Dermis microvascular lymphatic vessel endothelial cell (primary cell): ENCODE measurements at places on chromosomes 13 and 19. TPM values are rescaled to one million over a fixed set of nuclear protein-coding genes. Genes with fewer than 3 reads are reported as not detected.

GRCh38 chr13:90154311-90154960 is 1193.1 kb upstream of the MIR17HG start:
- DNase-seq: no peak

DNA sequence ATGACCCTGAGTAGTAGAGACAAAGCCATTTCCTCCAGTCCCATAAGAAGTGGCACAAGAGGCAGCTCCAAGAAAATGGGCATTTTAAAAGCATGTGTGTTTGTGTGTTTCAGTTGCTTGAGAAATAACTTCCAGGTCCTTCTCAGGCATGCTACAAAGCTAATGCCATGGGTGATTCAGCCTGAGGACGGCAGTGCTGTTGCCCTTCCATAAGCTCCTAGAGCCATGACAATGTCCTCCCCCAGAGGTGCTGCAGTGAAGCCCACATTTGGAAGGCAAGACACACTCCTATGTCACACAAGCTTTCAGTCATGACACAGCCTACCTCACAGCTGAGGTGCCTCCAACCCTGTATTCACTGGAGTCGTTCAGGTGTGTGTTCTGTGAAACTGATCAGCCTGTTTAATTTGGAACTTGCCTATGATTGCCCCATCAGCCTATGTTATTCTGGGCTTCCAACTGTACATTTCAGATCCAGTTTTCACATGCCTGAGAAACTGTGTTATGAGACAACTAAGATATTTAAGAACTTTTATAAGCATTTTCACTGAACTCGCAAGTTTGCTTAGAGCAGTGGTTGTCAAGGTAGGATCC is 213.6 kb downstream of the FOXO1 start:
- DNase-seq: no peak

GRCh38 chr13:31374682-31375081 is 174.9 kb downstream of the B3GLCT start:
- DNase-seq: no peak

DNA sequence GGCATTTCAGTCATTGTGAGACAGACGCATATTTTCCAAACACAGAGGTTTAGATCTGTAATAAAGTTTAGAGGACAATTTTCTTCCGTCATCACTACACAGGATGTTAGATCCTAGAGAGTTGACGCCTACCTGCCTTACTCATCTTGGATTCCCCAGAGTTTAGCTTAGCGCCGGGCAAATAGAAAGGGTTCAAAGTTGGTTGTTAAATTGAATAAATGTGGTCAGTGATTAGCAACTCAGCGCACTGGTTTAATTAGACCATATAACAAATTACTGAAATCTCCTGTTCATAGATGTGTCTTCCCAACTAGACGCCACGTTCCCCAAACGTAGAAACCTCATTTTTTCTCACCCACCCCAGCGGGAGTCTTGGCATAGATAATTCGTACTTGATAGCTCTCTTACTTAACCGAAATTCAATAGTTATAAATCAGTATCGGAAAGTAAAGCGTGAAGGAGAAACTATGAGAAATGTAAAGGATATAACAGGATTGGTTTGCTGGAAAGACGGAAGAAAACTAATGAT is 726 bp upstream of the UFM1 start:
- DNase-seq: peak; percentile 48

DNA sequence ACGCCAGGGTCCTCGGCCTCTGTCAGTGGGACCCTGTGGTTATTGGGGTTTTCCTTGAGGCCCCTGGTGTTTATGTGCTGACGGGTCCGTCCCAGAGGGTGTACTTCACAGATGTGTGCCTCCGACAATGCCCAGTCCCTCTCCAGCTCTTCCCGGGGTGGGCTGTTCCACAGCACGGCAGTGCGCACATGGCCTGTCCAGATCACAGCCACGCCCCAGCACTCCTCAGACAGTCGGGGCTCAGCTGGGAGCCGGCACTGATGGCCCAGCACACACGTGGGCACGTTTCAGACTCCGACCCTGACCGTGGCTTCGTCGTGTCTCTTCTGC is 16.9 kb upstream of the F7 start:
- DNase-seq: no peak

GRCh38 chr19:10952809-10953208 is 8.0 kb upstream of the SMARCA4 start:
- DNase-seq: no peak

DNA sequence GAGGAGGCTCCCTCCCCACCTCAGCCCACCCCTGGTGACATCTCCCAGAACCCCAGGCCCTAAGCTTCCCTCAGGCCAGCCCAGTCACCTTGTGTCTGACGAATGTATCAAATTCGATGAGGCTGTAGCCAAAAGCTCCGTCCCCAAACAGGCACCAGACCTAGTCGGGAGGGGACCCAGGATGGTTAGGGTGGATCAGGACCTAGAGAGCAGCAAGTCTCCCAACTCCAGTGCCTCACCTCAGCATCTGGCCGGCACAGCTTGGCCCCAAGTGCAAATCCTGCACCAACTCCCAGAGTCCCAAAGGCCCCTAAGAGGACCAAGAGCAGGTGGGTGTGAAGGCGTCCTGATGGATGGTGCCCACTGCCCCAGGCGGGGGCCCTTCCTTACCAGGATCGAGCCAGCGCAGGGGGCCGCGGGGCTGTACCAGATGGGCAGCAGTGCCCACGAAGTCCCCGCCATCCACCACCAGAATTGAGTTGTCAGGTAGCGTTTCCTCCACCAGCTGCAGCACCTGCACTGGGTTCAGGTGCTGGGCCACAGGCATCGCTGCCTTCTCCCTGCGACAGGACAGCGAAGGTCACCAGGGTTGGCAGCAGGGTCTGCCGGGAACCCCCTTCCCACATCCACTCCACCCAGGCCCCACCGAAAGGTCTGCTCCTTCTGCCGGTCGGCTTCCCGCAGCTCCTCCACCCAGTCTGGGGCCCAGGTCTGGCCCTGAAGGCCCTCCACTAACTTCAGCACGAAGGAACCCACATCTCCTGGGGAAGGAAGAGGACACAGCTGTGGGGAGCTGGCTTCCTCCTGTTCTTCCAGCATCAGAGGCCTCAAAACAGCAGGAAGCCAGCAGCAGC is 8.8 kb downstream of the SYDE1 start:
- no peak for DNase-seq

DNA sequence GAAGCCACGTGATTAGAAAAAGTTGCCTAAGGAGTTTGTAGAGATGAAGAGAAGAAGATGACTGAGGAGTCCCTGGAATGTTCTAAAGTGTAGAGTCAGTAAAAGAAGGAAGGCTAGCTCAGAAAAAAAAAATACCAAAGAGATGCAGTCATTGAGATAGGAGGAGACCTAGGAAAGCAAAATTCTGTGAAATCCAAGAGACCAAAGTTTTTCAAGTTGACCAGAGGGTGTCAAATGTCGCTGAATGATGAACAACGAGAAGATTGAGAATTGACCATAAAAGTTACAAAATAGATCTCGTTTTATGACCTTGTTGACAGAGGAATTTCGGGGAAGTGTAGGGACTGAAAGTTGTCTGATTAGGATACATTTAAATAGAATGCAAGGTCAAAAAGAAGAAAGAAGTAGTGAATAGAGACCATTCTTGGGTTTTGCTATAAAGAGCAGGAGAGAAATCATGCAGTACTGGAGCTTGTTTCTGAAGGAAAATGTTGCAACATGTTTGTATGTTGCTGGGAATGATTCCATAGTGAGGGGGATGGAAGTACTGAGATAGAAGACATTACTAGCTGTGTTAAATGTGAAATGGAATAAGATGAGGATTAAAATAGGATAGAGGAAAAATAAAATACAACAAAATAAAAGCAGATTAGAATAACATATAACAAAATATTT is 30.2 kb upstream of the HTR2A start:
- no peak for DNase-seq

DNA sequence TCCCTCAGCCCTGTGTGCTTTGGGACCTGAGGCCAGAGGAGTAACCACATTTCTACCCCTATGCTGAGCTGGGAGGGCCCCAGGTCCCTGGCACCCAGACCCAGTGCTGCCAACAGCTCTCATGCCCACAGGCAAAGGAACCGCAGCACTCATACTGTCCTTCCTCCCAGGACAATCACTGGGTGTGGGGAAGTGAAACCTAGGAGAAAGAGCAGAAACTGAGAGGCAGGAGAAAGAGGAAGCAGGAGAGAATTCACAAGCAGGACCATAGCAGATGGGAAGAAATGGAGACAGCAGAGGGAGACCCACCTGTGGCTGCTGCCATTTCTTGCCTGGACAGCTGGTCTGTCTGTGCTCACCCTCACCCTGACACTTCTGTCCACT is 18.9 kb downstream of the CCDC97 start:
- no peak for DNase-seq

DNA sequence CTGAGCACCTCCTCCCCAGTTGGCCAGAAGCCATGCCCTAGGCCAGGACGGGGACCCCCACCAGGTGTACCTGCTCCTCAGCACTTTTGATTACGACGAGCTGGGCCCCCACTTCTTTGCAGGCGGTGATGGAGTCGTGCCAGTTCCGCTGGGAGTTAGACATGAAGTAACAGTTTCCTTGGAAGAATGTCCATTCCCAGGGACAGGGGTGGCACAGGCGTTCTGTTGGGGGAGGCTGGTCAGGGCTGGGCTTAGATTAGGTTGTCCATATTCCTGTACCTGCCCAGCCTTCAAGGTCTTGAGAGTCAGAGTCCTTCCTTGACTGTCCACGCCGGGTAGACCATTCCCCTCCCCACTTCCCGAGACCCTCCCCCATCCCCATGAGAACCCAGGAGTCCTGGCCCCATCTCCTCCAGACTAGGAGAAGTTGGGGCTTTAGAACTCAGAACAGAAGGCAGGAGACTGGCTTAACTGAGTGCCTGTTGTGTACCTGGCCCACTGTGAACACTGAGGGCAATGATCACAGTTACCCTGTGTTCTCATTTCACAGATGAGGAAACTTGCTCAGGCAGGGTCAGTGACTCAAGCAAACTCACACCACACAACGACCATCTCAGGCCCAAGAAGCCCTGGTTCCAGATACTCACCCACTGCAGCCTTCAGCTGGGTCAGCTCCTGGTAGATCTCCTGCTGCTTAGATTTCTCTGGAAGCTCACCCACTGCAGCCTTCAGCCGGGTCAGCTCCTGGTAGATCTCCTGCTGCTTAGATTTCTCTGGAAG is 2.3 kb downstream of the CD209 start:
- DNase-seq: no peak

DNA sequence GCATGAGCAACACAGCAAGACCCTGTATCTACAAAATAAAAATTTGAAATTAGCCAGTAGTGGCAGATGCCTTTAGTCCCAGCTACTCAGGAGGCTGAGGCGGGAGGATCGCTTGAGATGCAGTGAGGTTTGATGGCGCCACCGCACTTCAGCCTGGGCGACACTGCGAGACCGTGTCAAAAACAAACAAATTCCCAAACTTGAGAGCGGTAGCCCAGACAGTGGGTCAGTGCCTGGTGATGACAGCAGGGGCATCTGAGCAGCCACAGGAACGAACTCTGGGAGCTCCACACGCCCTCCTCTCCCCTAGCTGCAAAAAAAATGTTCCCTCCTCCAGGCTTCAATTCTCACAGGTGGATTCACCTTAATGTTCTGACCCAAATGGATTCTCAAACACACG is 14.1 kb downstream of the ZNF490 start:
- DNase-seq: no peak

DNA sequence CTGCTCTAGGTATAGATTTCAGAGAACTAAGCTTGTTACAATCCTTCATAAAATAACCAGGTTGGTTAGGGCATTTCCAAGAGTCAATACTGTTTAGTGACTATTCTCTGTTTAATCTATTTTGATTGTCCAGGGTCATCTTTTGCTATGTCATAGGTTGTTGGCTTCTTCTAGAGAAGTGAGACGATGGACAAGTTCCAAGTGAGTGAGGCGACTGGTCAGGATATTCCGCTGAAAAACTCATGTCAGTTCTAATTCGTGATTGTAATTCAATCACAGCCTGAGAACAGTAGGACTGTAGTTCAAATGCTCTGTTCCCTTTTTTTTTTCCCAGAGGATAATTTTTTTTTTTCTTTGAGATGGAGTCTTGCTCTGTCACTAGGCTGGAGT is 15.8 kb upstream of the ALOX5AP start:
- no peak for DNase-seq

DNA sequence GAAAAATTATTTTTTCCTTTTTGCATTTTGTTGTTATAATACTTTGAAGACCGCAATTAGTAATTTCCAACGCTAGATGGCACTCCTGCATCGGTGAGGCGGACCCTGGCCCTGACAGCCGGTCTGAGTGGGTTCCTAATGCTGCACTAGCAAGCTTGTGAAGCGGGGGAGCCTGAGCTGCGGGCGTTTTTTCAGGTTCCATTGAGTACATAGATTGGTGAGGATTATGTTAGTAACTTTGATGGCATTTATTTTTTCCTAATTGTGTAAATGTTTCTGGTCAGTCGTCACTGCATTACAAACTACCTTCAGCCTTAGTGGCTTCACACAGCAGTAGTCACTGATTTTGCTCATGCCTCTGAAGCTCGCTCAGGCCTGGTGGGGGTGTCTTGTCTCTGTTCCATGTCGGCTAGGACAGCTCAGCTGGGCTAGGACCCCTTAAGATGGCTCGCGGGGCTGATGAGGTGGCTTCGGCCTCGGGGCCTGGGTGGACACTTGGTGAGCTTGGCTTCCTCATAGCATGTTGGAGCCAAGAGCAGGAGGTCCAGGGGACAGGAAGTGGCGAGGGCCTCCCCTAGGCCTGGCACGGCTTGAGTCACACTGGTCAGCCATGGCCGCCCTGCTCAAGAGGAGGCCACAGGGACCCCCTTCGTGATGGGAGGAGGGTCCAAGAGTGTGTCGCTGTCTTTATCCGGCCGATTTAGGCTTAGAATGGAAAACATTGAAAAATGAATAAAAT is 25.0 kb downstream of the ERCC5 start:
- no peak for DNase-seq

The ZNF571 gene
- total RNA-seq: 1.3 and 1.8 TPM in 2 replicates

The NLRP4 gene
- total RNA-seq: not detected in 2 replicates

The PNMA8B gene
- total RNA-seq: 0.13 TPM in 2 replicates

The HCST gene
- total RNA-seq: 0.38 and 0.39 TPM in 2 replicates

The MAP2K2 gene
- 106 and 159 TPM in 2 replicates for total RNA-seq

The RFPL4AL1 gene
- 0.51 TPM in 1 of 2 replicates, not detected in the other for total RNA-seq

The MZF1 gene
- 5.1 and 11.1 TPM in 2 replicates for total RNA-seq

The NFIX gene
- 16.9 and 22.3 TPM in 2 replicates for total RNA-seq
